ENCODE measurements at places on chromosomes 4 and X.

DNA sequence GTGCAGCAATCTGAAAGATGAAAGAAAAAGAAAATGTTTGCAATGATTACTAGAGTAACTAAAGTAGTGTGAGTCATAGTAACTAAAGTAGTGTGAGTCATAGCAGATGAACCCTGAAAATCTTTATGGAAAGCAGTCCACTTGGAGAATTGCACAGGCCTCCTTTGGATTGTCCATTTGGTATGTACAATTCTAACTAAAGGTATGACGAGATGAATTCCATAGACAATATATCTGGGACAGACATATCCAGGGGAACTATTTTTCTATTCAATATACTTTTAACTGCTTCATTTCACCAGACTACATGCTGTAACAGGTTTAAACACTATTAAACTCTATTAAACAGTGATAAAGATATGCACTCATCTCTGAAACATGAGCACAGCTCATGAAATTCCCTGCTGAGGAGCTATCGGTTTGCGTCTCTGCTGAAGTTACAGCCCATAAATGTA, 798.7 kb downstream of the PCDH7 start:
- DNase-seq: peak; percentile 18

GRCh38 chr4:36039026-36039425, 205.3 kb downstream of the ARAP2 start:
- no peak for DNase-seq

GRCh38 chr4:180372691-180373090, 1870.5 kb upstream of the TENM3 start:
- no peak for DNase-seq

DNA sequence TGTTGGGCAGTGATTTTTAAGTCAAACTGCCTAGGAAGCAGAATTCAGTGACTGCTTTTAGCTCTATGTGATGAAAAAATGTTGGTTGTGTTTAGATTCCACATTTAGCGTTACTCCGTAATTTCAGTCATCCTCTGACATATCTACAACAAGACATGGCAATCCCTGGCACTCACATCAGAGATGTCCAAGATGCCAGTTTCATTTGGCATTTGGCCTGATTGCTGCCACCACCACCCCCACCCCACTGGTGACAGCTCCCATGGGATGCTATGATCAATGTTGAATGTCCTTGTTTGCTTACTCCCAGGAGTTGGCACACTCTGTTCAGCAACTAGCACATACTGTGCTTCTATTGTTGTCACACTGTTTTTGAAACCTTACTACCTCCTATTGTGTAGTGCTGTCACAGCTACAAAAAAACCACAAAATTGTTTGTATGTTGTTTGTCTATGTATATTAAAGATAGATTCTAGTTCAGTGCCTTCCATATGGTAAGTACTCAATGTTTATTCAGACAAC, 101.4 kb downstream of the AWAT2 start:
- no peak for DNase-seq

DNA sequence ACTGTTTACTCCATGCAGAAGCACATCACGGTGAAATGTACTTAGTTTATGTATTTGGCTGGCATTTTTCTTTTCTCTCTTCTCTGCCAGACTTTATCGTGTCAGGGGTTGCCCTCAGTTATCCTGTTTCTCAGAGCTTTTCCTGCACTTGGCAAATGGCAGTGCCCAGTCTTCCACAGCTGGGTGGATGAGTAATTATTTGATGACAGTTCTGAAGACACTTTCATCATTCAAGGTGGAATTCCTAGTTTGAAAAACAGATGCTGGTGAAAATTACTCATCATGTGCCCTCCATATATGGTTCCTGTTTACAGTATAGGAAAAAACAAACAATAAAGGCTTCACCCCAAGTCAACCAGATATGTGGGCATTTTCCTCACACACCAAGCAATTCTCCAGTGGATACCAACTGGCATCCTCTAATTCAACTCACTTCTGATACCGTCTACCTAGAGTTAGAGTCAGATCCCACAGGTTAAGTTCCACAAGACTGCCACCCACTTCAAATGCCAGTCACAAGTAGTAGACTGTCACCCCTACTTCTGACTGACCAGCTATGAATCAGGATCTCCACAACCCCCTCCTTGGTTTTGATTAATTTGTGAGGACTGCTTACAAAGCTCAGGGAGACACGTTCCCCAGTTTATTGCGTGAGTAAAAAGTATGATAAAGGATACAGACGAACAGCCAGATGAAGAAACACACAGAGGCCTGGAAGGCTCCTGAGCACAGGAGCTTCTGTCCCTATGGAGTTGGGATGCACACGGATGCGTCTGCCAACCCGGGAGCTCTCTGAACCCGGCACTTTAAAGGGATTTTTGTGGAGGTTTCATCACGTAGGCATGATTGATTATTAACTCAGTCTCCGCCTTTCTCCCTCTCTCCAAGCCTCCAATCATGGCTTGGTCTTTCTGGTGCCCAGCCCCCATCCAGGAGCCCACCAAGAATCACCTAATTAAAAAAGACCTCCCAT, 72.9 kb downstream of the CLDN34 start:
- DNase-seq: no peak

DNA sequence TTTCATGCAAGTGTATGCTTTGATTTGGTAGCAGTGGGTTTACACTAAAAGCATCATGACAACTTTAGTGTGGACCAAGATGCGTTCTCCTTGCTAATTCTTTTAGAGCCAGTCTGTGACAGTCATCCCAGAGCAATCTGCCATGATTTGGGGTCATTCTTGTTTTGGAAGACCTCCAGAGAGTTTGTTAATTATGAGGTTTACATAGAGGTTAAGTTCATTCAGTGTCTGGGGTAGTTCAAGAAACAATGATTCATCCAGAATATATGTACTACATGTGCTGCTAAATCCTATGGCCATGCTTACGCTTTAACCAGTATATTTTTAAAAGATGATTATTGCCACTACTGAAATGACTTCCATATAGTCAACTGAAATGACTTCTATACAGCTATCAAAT, 328.5 kb upstream of the AGA start:
- DNase-seq: no peak

GRCh38 chr4:119498527-119498926, 130.1 kb downstream of the PDE5A start:
- no peak for DNase-seq

GRCh38 chrX:48559636-48560035, 14.6 kb upstream of the RBM3 start:
- DNase-seq: no peak

Measured in H54 (cell line).